ENCODE measurements at places on chromosomes 7 and 10.

- no peak for DNase-seq
Measured at GRCh38 chr10:133277993-133278576, 1.4 kb upstream of the ADAM8 start.

GRCh38 chr10:3412646-3413045 lies 240.1 kb upstream of the PITRM1 start:
- DNase-seq, result no peak

DNA sequence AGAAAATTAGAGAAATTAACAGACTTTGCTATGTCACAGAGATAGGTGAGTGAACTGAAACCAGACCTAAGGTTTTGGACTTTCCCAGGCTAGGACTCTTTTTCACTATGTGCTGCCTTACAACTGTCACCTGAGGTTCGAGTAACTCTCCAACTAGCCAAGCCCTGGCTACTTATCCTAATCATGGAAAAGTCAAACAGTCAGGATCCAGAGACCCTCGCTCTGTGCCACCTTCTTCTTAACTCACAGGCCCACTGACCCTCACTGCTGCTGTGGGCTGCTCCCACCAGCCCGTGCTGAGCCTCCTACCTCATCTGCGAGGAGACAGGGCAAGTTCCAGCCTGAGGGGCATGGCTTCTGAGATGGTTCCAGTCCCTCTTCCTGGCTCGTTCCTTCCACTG lies 211.4 kb upstream of the KLF14 start:
- DNase-seq, result no peak

DNA sequence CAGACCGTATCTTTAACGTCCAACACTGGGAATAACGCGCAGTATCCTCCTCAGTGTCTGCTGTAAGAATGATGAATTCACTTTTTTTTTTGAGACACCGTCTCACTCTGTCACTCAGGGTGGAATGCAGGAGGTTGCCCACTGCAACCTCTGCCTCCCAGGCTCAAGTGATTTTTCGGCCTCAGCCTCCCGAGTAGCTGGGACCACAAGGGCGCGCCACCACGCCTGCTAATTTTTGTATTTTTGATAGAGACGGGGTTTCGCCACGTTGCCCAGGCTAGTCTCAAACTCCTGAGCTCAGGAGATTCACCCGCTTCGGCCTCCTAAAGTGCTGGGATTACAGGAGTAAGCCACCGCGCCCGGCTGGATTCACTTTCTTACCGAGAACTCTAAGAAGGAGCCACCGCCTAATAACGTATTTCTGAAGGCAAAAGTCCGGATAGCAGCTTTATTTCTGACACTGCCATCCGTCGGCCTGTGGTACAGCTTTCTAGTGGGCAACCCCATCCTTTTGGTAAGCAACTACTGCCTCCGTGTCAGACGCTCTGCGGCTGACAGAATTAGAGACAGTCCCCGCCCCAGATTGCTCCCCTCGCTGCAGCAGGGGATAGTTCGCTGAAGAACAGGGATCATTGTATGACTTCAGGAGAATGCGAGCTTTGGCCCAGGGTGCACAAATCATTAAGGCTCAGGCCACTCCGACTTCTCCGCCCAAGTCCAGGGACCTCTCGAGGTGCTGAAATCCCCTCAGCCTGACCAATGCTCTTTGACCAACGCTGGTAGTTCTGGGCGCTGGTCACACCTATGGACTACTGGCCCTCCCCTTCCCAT lies 662 bp downstream of the POLR3A start:
- DNase-seq, result no peak

DNA sequence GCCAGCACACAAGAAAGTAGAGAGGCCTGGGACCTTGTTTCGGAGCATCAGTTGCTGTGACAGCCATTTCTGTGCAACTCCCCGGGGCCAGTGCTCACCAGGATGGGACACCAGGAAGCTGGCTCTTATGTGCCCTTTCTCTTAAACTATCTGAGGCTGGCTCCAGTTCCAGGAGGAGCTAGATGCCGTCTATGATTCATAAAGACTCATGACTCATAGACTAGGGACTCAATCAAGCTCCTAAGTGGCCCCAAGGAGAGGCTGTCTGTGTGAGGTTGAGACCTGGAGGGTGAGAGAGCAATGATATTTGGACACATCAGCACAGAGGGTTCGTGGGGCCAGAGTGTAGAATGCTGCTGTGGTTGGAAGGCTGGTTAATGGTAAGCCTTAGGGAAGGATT lies 580.1 kb downstream of the CCSER2 start:
- DNase-seq, result no peak

DNA sequence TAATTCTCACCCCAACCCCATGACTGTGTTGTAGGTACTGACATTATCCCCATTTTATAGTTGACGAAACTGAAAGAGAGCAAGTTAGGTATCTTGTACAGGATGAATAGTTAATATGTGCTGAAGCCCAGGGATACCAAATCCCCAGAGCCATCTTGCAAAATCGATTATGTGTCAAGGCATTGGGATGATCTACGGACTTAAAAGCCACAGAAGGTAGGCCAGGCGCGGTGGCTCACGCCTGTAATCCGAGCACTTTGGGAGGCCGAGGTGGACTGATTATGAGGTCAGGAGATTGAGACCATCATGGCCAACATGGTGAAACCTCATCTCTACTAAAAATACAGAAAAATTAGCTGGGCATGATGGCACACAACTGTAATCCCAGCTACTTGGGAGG lies 242.4 kb upstream of the RHOBTB1 start:
- no peak for DNase-seq

DNA sequence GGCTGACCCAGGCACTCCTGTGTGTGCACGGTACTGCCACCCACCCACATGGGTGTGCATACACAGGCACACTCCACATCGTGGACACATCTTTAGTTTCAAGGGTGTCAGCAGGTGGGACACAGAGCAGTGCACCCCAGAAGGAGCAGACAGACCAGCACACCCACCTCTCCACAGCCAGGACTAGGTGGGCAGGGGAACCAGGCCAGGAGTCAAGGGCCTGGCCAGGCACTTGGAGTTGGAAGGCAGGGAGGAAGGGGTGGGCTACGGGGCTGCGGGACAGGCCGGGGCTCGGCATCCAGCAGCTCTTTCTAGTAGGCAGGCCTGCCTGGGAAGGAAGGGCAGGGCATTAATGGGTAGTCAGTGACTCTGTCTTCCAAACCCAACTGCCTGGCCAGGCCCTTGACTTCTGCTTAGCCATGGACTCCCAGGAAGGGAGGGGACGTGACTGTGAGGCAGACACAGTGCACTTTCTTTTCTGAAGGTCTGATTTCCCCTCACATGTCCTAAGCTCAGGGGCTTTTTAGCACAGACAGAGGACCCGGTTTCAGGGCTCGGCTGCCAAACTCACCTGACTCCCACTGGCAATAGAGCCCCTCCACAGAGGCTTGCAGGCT lies 14.6 kb downstream of the RASGEF1A start:
- DNase-seq, result no peak

GRCh38 chr7:105512926-105513526 lies 9.0 kb downstream of the PUS7 start:
- no peak for DNase-seq

GRCh38 chr10:118213436-118213835 lies 128.7 kb downstream of the FAM204A start:
- DNase-seq, result no peak

- peak; percentile 66 for DNase-seq
Measured at GRCh38 chr10:28663576-28664368, 13.5 kb upstream of the BAMBI start.

DNA sequence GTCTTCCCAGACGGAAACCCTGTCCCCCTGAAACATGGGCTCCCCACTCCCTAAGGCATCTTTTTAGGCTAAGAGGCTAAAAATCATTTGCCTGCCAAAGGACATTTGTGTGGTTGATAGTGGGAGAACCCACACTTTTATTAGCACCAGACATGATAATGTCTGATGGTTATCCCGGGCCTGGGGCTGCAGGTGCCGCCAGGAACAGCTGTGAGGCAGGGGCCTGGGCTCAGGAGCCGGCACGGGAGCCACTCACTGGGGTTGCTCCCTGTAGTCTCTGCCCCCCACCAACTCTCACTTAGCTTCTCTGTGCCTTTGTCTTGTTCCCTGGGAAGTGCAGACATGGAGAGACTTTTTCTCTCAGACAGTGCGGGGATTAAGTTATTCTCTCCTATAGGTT lies 193.6 kb downstream of the GLRX3 start:
- DNase-seq, result no peak

GRCh38 chr10:110522365-110522988 lies 24.8 kb downstream of the DUSP5 start:
- no peak for DNase-seq

GRCh38 chr10:112295853-112296830 lies 12.9 kb downstream of the TECTB start:
- DNase-seq, result no peak

- no peak for DNase-seq
Measured at GRCh38 chr10:93995598-93996271, 2.0 kb downstream of the PLCE1 start.

DNA sequence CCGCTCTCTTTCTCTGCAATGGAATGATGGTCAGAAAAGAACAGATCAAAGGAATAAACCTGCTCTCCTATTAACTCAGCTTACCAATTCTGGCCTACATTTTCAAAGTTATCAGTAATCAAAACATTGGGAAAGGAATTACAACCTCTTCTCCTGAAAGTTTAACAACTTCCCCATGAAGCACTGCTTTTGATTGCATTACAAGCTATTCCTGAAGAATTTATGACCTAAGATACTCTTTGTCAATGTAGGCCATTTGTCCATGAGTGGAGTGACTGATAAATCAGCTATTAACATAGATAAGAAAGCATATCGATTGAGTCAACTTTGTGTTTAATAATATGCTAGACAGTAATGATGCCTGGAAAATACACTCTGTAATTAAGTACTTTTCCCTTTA lies 271.7 kb upstream of the C7orf33 start:
- no peak for DNase-seq

- no peak for DNase-seq
Measured at GRCh38 chr7:3762146-3762831, 461.2 kb downstream of the SDK1 start.
